ENCODE measurements at places on chromosomes 6 and 20. TPM values are rescaled to one million over a fixed set of nuclear protein-coding genes. Genes with fewer than 3 reads are reported as not detected.

DNA sequence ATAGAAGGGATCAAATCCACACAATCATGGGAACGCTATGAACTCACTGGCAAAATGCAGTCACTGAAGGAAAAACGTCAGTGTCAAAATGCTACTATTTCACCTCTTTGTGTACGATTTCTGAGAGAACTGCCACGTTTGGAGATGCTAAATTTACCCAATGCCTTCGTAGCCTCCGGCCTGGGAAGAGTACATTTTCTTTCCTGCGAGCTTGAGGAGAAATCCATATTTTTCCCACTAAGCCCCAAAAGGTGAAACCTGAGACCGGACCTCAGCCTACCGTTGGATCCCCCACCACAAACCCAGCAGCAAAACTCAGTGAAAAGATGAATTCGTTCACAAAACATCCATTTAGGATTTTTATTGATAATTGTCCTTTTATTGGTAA, 131.7 kb downstream of the GPX5 start:
- ATAC-seq = no peak

GRCh38 chr20:11943778-11944177, 26.1 kb downstream of the BTBD3 start:
- ATAC-seq = no peak

DNA sequence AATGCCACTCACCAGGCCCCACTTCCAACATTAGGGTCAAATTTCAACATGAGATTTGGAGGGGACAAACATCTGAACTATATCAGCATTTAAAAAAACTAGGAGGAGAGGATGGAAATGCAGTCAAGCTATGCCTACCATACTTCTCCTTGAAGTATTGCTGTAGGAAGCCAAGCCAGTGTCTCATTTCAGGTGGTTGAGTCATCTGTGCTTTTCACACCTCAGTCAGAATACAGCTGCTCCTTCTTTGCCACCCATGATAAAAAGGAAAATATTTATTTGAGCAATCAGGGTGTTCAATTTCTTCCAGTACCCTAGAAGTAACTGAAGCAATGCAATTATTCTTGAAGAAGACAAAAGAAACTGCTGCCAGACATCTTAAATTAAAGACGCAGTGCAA, 47.0 kb upstream of the EEF1E1 start:
- ATAC-seq = no peak

DNA sequence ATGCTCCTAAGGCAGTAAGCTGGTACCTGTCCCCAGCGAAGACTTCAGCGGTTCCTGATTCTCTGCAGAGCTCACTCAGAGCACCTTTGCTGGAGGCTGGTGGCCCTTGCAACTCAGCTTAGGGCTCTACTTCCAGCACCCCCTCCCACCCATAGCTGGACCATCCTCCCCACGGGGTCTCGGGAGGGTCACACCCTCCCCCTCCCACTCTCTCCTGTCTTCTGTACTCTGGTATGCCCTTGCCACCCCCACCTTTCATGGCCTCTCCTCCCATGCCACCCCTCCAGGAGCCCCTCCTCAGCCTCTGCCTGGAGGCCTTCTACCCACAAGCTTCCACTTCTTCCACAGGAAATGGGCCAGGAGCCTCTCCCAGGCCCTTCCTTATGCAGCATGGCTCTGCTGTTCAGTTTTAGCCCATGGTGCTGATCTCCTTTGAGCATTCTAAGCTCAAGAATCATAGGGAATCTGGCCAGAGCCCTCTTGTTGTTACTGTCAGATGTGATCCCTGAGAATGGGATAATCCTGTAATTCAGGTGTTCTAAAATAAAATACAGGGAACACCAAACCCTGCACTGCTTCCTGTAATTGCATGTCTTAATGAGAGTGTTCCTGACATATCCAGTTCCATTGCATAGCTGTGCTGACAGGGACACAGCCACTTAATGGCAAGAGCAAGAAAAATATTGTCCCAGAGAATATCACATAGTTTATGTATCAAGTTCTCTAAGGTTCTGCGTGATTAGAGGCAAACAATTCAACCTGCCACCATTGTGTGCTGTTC, 142.1 kb downstream of the SYNDIG1 start:
- no peak for ATAC-seq

FAM83C gene
- not detected for total RNA-seq

CLPSL1 gene
- not detected for total RNA-seq
